ENCODE measurements at places on chromosomes 11 and 22.

GRCh38 chr11:15547685-15548084, 433.0 kb downstream of the INSC start:
- no peak for DNase-seq

DNA sequence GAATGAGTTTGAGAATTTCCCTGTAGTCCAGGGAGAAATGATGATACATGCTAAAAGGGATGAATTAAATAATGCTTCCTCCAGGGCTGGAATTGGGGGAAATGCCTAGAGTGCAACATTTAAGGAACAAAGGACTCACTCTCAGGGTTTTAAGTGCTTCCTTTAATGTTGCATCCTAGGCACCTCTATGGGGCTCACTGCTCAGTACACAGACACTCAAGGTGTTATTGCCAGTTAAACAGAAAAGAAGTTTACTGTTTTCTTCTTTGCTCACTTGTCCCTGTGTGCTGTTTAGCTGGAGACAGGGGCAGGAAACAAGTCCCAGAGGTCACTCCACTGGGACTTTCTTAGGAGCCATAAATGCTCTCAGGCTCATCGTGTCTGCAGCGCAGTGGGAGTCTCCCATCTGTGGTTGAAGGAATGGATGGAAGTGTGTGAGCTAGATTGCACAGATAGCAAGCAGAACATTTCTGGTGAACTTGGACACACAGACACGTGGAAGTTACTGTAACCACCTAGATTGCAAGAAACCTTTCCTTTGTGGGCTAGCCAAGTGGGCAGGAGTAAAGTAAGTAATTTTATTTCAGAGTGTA, 8.4 kb upstream of the OR52H1 start:
- no peak for DNase-seq

GRCh38 chr22:49347376-49347775, 480.3 kb downstream of the BRD1 start:
- DNase-seq: no peak

DNA sequence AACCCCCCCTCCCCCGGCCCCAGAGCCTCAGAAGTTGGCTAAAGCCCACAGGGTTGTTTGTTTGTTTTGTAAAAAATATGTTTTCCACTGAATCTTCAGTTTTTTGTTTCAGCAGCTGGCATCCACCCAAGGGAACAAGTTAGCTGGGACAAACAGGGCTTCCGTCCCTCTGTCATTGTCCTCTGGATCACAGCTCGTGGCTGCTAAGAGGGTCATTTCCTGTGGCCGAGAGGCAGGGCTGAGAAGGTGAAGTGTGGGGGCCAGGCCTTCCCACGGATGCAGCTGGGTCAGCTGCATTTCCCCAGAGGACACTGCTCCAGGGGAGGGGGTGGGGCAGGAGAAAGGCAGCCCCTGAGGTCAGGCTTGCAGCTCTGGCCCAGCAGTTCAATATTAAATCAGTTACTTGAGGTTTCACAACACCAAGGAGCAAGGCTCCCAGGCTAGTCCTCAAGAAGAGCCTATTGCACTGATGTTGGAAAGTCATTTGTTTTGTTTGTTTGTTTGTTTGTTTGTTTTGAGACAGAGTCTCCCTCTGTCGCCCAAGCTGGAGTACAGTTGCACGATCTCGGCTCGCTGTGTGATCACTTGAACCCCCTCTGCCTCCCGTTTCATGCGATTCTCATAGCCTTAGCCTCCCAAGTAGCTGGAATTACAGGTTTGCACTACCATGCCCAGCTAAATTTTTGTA, 34.4 kb upstream of the SMTN start:
- no peak for DNase-seq

- no peak for DNase-seq
These were observed 271.6 kb upstream of the CADM1 start for GRCh38 chr11:115775846-115776245.

DNA sequence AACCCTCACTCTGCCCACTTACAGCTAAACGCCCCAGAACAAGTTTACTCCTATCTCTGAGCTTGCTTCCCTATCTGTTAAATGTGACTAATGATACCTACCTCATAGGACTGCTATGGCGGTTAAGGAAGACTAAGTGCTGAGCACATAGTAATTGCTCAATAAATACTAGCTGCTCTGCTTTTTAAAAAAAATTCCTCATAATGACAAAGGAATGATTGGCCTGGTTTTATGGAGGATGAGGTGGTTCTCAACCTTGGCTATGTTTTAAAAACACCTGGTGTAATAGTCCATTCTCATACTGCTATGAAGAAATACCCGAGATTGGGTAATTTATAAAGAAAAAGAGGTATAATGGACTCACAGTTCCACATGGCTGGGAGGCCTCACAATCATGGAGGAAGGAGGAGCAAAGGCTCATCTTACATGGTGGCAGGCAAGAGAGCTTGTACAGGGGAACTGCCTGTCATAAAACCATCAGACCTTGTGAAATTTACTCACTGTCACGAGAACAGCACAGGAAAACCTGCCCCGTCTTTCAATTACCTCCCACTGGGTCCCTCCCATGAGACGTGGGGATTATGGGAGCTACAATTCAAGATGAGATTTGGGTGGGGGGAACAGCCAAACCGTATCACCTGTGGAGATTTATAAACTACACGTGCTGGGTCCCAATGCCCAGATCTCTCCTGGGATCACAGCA, 127.2 kb upstream of the SYT13 start:
- no peak for DNase-seq

DNA sequence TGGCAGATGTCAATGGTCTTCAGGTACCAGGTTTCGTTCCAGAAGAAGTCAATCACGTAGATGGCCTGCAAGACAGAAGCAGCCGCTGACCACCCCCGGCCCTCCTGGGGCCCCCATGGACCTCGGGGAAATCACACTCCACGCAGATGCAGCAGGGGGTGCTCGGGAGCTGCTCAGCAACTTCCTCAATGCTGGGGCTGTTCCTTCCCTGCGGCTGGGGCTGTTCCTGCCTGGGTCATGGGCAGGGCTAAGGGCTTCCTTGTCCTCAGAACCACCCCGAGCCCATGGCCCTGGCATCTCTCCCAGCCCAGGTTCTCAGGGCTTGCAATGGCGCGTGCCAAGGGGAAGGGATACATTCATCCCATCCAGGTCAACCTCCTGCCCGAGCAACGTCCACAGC, 10.3 kb downstream of the DHCR7 start:
- no peak for DNase-seq

DNA sequence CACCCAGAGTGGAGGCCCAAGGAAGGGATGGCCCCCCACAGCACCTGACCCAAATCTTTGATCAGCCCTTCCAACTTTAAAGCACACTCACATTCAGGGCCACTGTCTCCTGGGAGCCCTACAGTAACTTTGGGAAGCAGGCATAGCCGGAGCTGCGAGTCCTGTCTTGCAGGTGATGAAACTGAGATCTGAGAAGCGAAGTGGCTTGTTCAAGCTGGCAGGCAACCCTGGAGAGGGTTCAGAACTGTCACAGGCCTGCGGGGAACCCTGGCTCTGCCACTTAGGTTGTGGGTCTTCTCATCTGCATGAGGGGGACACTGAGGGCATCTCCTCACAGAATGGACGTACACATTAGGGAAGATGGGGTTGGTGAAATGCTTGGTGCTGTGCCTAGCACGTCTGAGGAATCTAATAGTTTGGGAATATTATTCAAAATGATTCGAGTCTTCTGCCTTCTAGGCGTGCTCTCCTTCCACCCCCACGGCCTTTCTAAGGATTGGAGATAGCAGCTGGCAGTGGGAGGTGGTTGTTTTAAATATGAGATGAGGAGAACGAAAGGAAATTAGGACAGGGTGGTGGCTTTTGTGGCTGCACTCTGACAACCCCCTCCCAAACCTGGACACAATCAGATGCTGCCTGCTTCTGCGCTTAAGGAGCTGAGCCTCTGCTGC, 18.8 kb upstream of the SUN2 start:
- no peak for DNase-seq

GRCh38 chr22:47777426-47777825, 1015.0 kb downstream of the TBC1D22A start:
- DNase-seq: no peak

GRCh38 chr22:48098921-48099245, 1336.4 kb downstream of the TBC1D22A start:
- no peak for DNase-seq

- no peak for DNase-seq
These were observed 4.9 kb downstream of the TPBGL start for GRCh38 chr11:75245356-75246005.

All from cortex of kidney (tissue), 1 donor.